ENCODE measurements at places on chromosomes 2 and 18.
A peak's percentile ranks its signal among the peaks of the same experiment; 100 is the strongest.

DNA sequence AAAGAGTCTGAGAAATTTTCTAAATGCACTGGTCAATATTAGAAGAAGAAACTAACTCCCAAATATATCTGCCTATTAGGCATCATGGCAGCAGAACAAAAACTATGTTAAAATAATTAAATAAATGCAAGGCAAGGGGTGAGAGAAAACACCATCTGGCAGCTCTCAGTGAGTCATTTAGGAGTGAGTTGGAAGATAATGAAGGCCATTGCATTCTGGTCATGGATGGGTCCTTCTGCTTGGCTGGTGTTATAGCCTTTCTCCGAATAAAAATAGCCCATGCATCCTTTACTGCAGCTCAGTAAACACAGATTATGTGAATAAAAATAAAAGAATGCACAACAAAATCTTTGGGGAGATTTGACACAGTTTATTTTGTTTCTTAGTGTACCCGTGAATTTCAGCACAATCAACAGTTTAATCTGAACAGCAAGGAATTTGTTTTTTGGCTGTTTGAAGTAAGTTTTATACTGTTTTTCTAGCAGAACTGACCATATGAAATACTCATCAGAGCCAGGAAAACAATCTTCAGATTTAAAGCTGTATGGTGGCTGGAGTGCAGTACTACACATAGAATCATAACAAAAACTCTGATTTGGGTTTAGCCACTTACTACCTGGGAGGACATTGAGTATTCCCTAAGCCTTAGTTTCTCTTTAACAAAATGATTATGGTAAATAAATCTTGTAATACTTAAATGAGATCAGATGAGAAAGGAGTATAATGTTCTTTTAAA lies 225.1 kb upstream of the ITGA4 start:
- no peak for DNase-seq

DNA sequence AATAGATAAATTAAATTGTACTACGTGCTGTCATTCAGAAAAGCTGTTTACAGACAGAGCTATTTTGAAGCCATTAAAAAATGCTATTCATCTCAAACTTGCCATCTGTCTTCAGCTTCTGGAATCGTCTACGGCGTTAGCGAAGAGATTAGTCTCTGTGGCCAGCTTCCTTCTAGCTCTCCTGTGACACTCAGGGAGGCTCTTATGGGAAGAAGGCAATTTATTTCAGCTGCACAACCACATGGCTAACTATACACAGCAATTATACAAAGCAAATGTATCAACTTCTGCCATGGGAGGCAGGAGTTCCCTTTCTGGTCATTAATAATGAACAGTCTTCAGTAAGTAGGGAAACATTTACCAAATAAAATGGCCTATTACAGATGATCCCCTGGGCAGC lies 6.3 kb downstream of the CTAGE1 start:
- no peak for DNase-seq

- DNase-seq, result no peak
These were observed 403.3 kb upstream of the NETO1 start for GRCh38 chr18:73270920-73271634.

DNA sequence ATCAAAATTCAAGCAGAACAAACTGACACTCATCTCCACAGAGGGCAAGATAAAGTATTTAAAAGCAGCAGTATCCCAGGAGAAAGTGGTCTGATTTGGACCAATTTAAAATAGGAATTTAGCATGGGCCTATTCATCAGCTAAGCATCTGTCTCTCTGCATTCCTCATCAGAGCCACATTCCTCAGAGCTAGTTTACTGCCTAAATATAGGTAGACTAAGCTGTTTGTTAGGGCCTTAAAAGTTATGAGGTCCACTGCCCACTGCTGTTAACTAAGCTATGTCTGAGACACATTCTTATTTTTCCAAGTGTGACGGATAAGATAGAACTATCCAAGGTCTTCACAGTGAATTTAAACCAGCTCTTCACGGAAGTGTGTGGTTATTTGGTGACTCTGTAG lies 17.6 kb downstream of the NEB start:
- no peak for DNase-seq

DNA sequence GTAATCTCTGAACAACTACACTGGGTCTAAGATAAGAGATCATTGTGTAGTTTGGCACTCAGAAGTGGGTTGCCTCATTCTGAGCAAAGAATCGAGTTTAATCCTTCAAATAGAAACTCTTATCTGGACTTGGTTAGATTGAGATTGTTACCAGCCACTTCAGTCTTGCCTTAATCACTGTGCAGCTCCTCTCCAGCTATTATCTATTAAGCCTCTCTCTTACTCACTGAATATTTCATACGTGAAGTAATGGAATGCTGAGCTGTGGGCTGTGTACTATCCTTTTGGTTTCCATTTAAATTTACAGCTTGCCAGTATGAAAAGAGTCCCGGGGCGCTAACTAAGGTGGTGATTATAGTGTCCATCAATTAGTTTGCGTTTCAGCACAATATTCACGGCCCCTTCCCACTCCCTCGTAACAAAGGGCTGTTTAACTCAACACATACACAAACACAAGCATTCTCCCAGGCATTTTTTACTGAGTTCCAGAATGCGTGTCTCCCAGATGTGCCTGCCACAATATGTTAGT lies 65.7 kb upstream of the NCKAP5 start:
- no peak for DNase-seq

- peak; percentile 72 for DNase-seq
These were observed 2.1 kb upstream of the CHCHD5 start for GRCh38 chr2:112582314-112582746.

DNA sequence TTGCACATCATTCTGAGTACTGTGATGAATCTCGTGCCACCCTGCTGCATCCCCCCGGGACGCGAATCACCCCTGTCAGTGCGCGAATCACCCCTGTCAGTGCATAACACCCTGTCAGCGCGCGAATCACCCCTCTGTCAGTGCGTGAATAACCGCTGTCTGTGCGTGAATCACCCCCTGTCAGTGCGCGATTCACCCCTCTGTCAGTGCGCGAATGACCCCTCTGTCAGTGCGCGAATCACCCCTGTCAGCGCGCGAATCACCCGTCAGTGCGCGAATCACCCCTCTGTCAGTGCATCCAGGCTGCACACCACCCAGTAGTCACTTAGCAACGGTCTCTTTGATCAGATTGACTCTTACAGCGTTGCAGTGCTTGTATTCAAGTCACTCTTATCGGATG lies 134.4 kb upstream of the TPO start:
- no peak for DNase-seq

GRCh38 chr2:73828389-73828817 lies 358 bp upstream of the STAMBP start:
- peak; percentile 31 for DNase-seq

DNA sequence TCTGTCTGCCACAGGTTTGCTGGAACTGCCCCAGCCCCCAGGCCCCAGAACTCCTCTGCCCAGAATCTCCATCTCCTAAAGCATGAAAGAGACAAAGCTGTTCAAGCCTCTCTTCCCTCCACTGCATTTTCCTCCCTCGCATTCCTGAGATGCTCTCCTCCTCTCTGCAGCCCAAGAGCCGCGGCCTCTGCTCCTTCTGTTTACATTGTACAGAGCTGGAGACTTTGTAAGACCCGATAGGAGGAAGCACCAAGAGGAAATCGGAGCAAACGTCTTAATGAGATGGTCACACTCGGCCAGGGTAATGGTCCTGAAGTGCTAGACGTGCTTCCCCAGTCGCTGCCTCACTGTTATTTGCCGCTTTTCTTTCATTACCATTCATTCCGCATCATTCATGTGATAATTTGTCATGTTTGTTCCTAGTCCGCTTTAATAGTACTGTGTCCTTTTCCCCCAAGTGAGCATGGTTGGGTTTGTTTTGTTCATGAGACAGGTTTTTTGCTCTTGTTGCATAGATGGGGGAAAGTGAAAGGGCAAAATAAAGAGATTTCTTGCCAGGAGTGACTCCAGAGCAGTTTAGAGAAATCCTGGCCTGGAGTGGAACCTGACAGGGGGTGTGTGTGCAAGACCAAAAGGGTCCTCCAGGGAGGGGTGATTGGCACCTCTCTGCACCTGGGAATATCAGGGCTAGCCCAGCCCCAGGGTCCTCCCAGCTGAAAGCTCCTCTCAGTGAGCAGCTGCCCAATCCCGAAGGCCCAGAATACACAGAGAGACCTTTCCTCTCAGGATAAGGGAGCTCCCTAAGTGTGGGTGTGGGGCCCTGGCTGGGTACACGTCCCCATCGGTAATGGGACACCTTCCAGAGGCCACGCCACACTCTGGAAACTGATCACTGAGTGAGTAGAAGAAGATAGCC lies 44.9 kb upstream of the ID2 start:
- DNase-seq, result no peak

DNA sequence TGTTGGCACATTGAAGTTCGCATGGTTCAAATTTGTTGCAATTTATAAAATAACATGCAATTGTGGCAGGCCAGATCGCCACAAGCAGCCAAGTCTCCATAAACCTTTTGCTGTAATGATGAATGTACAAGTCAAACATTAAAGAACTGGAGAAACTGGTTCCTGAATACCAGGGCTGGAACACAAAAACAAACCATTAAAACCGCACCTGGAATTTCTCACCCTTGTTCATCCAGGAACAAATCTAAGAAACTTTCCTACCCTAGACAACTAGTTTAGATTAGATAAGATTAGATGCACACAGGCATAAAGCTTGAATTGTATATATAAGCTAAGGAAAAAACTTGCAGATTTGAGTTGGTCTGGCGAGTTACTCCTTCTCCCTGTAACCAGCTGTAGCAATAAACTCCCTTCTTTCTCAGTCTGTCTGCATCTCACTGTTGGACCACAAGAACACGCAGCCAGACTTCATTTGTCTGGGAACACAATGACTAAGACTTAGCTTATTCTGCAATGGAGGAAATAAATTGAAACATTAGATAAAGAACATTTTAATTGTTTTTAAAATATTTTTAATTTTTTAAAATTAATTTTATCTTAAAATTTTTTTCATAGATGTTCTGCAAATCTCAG lies 1835.5 kb upstream of the LRRTM1 start:
- DNase-seq, result no peak

GRCh38 chr18:79525556-79526467 lies 130.1 kb downstream of the NFATC1 start:
- DNase-seq, result peak; percentile 75

GRCh38 chr2:211722928-211723327 lies 815.7 kb downstream of the ERBB4 start:
- DNase-seq, result no peak

DNA sequence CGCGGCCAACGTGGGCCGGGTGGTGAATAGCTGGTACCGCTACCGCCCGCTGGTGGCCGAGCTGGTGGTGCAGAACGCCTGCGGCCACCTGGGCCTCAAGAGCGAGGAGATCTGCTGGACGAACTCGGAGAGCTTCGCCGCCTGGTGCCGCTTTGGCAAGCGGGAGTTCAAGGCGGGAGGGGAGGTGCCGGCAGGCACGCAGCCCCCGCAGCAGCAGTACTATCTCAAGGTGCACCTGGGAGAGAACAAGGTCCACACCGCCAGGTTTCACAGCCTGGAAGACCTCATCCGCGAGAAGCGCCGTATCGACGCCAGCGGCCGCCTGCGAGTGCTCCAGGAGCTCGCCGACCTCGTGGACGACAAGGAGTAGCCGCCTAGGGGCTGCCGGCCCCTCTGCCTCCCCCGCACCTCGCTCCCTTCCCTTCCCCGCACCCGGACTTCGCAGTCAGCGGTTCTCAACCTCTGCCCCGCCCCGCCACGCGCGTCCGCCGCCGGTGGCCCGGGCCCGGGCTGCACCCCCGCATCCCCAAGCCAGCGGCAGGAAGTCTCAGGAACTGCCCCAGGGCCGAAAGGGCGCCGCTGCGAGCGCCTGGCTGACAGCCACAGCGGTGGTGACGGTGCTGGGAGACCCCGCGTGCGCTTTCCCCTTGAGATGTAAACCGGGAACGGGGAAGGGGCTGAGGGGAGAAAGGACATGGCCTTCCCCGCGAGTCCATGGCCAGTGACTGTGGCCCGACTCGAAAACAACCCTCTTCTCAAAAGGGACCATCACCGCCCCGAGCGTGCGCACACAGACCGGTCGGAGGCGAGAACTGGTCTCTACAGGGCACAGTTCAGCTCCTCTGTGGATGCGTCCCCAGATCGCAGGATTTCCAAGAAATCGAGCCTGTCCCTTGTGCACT lies 2.2 kb downstream of the LRATD1 start:
- peak; percentile 42 for DNase-seq

DNA sequence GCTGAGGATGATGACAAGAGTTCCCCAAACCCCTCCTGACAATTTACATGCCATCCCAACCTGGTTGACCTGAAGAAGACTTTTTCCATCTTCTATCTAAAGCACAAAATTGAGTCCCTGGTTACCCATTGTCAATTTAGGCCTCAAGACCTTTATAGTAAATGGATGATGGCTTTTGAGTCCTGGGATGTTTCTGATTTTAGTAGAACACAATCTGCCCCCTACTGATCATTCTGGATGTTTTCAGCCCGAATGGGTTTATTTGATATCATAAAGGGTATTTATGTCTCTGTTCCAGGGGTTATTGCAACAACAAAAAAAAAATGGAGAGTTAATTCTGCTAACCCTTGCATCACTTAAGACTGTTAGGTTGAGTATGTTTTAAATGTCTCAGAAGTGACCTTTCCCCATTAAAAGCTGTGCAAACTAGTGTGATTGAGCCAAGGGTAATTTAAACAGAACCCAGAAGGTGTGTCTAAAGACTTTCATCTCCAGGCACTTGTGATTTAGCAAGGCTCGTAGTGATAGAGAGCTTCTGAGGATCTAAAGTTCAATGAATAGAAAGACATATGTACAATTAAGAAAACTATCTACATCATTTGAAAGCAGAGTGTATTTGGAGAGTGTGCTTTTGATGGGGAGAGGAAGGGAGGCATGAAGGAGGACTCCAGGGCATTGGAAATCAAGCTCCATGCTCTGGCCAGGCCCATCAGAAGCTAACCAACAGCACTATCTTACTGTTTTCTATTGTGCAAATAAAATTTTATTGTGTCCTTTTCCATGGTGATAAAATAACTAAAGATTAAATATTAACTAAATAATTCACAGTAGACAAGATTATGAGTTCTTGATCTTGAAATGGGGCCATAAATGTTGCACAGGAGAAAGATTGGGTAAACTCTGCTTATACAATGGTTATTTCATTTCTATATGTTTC lies 96.6 kb upstream of the NOSTRIN start:
- DNase-seq, result peak; percentile 23

GRCh38 chr2:177314194-177314593 lies 49.7 kb upstream of the NFE2L2 start:
- DNase-seq, result no peak

DNA sequence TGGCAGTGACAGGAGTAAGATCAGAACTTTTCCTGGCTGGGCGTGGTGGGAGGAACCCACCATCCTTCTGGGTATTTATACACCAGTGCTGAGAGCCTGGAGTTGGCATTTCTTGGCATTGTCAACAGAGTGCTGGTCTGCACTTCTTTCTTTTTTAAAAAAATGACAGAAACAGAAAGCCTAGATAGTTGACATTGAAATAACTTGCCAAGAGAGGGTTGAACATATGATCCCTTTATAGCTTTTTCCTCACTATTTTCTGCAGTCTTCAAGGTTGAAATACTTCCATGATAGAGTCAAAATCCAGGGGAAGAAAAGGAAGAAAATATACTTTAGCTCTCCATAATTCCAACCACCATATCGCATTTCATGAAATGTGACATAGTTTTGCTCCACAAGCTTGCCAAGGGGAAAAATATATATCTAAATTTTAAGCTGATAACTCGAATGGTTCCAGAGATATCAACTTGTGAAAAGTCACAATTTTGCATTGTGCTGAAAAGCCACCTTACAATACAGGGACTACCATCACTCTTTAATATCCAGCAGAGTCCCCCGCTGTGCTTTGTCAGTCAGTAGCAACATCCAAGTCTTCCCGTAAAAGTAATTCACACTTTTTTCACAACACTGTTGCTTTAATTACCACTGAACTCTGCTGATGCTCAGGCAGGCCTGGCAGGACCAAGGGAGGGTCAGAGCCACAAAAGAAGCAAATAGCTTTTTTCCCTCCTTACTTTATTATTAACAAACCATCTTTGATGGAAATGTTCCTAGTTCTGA lies 764.9 kb upstream of the FANCL start:
- DNase-seq, result no peak
